NCI-H1048 (cell line): ENCODE measurements at places on chromosomes 3 and 15.

DNA sequence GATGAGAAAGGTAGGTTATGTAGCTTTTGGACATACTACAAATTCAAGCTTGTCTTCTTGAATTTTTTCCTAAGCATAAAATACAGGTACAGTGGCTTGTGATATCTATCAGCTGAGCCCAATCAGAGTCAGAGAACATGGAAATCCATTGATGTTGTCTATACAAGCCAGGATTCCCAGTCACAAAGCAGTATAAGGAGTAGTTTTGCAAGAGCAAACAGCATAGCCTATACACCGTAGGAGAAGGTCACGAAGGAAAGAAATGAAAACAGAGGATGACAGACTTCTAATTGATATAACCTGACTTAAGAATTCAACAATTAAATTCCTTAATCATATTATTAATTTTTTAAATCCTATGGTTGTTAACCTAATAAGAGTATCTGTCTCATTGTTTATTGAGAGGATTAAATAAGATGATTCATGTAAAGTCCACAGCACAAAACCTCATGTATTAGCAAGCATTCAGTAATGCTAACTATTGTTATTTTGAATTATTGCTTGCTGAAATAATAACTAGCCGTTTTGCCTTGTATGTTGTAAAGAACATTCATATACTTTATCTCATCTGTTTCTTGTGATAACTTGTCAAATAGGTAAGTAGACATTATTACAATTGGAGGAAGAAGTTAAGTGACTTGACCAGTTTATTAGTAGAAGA is 276.6 kb upstream of the ZPLD1 start:
- no peak for DNase-seq

DNA sequence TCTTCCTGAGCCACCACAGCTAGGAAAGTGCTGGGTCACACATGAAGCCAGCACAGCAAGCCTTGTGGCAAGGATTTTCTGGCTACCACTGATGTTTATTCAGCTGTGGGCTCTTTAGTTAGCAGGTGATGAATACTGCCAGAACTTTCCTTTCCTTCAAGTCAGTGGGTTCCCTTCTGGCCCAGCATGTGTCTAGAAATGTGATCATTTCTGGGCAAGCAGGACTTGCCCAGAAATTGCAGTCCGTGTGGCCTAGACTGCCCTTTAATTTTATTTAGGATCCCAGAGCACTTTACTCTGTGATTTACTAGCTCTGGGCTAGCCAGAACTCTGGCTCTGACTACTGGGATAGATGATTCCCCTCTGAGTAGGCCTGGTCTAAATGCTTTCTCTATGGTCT is 397.5 kb downstream of the ZIC4 start:
- DNase-seq, result no peak

DNA sequence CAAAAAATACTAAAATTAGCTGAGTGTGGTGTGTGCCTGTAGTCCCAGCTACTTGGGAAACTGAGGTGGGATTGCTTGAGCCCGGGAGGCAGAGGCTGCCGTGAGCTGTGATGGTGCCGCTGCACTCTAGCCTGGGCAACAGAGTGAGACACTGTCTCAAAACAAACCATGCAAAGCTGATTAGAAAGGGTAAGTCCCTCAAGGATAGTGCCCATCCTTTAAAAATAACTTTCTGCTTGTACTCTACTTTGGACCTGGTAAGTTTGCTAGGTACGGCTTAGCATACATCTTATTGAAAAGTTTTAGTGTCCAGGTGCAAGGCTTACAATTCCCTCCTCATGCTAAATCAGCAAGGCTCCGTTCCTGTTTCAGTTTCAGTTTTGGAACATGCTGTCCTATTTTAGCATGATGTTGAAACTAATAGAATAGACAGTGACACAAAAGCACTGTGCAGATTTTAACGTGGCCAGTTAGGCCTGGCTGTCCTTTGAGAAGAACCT is 21.4 kb downstream of the FEM1B start:
- no peak for DNase-seq

DNA sequence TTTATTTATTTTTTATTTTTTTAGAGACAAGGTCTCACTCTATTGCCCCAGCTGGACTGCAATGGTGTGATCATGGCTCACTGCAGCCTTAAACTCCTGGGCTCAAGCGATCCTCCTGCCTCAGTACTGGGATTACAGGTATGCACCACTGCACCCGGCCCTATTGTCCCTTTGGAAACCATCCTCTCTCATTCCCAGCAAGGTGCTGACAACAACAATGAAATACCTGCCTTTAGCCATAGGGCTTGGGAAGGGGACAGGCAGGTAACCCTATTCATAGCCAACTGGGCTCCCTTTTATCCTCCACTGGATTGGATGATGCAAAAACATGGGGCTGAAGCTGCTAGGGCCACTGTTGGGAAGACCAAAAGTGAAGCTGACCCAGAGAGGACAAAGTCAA is 43.1 kb downstream of the SCAP start:
- no peak for DNase-seq

DNA sequence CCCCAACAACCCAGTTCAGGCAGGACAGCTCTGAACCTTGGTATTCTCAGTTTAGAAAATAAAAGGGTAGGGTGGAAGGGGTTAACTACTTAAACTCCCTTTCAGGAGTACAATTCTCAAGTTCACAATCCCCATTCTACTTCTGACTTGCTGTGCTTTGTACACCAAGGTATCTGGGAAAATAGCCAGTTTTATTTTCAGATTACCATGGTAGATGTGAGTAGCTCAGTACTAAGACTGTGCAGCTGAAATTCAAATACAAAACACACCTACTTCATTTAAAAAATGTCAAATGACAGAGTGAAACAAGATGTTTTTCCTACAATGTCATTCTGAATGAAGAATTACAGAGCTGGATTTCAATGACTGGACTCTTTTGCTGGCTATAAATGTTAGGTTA is 27.4 kb downstream of the SLC7A14 start:
- no peak for DNase-seq

DNA sequence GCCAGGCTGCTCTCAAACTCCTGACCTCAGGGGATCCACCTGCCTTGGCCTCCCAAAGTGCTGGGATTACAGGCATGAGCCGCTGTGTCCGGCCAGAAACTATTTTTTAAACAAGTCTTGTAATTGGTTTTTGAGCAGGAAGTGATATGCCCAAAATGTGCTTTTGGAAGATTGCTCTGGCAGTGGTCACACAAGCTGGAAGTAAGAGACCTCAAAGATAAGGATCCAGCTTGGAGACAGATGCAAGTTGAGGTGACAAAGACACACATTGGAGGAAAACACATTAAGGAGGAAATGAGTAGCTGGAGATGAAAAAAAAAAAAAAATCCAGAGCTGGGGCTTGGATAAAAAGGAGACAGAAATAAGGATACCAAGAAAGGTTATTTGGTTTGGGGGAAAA is 6.3 kb downstream of the TM4SF18 start:
- DNase-seq, result no peak

- no peak for DNase-seq
These were observed 8.7 kb upstream of the PLCL2 start for GRCh38 chr3:16875876-16876550.

DNA sequence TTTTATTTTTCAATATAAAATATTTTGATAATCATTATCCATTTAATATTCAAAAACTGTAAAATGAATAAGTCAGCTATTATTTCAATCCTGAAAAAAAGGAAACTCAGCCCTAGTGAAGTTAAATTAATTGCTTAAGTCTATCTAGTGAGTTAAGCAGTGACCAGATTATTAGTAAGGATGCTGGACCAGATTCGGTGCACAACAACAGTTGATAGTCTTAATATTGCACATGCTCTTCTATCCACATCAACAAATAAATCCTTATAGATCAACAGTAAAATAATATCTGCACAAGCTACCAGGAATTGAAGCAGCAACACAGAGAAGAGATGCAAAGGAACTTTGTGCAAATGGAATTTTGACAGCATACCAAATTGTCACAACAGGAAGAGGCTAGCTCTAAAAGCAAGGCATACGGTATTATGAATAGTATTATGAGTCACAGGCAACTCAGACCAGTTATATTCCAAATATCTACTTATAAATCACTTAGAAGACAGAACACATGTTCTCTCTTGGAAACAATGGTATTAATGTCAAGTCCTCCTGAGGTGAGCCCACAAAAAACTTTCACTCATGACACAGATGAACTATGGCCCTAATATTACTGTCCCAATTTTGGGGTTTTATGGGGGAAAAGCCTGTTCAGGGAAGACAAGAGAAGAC is 24.9 kb downstream of the VPS13C start:
- no peak for DNase-seq

GRCh38 chr15:100526027-100526481 is 2.7 kb downstream of the CERS3 start:
- DNase-seq, result no peak

GRCh38 chr15:43493703-43494472 is 932 bp upstream of the TP53BP1 start:
- DNase-seq, result no peak

- DNase-seq, result no peak
These were observed 89.1 kb downstream of the XXYLT1 start for GRCh38 chr3:195181741-195182469.

DNA sequence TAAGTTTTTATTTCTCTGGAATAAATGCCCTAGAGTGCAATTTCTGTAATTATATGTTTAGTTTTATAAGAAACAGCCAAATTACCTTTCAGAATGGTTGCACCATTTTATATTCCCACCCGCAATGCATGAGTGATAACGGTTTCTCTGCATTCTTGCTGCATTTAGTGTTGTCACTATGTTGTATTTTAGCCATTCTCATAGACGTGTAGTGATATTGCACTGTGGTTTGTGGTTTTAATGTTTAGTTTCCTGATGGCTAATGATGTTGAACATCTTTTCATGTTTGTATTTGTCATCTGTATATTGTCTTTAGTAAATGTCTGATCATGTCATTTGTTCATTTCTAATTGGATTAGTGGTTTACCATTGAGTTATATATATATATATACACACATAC is 73.0 kb upstream of the GOLIM4 start:
- no peak for DNase-seq
